AG09309 (cell line): ENCODE measurements at places on chromosomes 3 and 15.

DNA sequence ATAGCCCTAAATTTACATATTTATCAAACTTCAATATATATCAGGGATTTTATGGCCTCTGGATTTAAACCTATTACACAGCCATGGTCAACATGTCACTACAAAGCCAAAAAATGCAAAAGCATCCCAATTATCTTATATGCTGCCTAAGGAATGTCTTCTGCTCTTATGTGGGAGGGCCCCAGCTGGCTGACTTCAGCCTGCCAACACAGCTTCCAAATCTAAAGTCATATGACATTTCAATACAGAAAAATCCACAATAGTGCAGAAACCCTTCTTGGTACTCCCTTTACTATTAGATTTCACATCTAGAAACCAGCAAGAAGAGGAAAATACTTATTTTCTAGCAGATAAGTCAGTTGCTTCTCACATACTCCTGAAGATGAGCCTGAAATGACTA is 6.4 kb downstream of the PFN2 start:
- no peak for DNase-seq

DNA sequence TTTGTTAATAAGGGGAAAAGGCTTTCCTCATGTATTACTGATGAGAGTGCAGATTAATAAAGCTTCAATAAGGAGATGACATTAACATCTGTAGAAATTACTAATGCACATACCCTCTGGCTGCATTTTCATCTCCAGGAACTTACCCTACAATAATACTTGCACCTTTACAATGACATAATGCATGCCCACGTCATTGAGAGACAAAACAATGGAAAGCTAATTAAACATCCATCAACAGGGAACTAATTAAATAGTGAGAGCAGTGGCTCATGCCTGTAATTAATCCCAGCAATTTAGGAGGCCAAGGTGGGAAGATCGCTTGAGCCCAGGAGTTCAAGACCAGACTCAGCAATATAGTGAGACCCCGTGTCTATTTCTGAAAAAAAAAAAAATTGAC is 32.8 kb upstream of the DET1 start:
- DNase-seq = no peak

GRCh38 chr15:68994981-68995761 is 19.3 kb upstream of the NOX5 start:
- DNase-seq = no peak

DNA sequence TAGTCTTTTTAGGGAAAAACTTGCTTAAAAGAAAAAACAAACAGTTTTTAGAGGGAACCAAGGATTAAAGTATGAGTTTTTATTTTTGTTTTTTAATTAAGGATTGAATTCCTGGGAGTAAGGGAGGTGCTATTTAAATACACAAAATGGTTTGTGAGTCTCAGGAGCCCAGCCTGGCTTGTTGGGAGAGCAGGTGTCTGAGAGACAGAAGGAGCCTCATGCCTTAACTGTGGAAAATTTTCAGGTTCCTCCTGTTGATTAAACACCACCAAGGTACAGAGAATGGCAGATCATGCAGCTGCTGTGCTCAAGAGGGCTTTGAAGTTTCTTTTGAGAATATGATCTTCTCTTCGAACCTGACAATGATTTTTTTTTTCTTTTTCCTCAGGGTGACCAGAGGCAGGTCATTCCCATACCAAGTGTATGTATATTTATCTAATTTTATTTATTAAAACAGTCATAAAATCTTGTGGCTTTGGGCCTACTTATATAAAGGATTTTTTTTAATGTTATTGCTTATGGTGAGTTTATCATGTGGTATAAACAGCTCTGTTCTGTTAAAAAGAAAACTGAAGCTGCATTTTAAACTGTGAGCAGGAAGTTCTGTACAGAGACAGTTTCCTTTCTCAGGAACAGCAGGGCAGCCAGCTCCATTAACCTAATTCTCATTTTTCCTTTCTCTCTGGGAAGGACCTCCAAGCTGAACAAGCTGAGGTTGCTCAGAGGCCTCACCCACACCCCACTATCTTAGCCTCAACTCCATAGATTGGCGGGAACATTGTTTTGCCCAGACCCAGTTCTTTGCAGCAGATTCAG is 33.7 kb upstream of the VILL start:
- DNase-seq = no peak

DNA sequence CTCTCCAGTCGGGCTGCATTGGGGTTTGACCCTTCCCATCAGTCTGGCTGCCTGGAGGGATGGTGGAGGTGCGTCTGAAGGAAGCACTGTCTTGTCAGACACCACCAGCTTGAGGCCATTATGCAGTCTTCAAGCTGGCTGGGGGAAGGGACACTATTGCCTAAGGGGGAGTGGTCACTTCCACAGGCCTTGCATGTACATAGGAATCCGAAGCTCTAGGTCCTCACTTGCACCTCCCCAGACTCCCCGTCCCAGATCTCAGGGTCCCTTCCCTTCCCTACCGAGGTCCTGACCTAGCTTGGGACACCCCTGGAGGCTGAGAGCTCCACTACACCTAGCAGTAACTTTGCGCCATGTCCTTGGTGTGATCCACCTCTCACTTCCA is 48.6 kb upstream of the KLF13 start:
- DNase-seq = no peak
